ENCODE measurements at places on chromosomes 4 and X.

- no peak for DNase-seq
These were observed 150.1 kb upstream of the NUDT10 start for GRCh38 chrX:51182545-51182944.

DNA sequence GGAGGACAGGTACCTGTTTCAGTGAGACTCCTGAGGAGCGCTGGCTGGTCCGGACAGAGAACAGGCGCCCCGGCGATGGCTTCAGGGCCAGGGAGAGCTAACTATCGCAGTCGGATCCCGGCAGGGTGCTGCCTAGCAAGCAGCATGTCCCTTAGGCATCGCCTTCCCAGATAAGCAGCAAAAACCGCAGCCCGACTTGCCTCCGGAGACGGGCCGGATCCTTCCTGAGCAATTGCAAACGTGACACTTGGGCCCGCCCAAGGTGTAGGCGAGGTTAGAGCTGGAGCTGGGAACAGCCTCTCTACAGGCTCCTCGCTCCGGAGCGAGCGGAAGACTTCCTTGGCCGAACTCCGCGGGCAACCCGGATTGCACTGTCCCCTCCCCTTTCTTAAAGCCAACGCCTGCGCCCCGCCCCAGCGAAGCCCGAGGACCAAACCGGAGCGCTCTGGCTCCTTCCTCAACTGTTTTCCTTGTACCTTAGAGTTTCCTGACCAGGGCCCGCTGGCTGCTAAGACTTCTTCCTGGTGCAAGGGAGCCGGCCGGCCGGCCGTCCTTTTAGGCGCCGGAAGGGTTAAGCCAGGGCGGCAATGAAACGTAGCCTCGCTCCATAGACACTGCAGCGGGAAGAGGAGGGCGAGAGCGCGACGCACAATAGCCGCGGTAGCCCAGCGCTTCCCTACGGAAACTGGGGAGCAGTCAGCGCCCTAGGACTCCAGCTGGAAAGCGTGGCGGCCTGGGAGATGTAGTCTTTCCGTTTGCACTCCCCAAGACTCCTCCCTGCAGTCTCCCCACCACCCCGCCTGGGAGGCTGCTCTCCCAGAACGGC is at the start of gene OPHN1:
Gene OPHN1 (minus strand): TSS at position 341 of the 826 bp plus-strand sequence. CDS start 475 bp downstream, outside the sequence.
- no peak for DNase-seq

DNA sequence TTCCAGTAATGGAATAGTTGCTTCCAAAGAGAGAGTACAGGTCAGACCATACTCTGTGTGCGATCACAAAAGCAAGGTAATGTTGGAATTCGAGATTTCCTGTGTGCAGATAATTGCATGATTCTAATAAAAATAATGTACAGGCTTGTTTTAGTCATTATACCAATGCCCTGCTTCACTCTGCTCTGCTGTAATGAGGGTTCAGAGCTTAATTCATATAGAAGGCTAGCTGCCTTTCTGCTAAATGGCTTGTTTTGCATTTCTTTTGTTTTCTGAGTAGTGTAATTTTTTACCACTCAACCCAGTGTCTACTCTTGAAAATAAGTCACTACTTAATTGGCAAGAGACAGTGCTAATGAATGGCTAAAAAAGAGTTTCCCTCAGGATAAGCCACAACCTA is 236.0 kb downstream of the CAMK2D start:
- DNase-seq: no peak

- DNase-seq: no peak
These were observed 35.2 kb upstream of the CBLL2 start for GRCh38 chrX:22237479-22237878.

GRCh38 chr4:124596816-124597215 is 115.7 kb downstream of the ANKRD50 start:
- DNase-seq: no peak

DNA sequence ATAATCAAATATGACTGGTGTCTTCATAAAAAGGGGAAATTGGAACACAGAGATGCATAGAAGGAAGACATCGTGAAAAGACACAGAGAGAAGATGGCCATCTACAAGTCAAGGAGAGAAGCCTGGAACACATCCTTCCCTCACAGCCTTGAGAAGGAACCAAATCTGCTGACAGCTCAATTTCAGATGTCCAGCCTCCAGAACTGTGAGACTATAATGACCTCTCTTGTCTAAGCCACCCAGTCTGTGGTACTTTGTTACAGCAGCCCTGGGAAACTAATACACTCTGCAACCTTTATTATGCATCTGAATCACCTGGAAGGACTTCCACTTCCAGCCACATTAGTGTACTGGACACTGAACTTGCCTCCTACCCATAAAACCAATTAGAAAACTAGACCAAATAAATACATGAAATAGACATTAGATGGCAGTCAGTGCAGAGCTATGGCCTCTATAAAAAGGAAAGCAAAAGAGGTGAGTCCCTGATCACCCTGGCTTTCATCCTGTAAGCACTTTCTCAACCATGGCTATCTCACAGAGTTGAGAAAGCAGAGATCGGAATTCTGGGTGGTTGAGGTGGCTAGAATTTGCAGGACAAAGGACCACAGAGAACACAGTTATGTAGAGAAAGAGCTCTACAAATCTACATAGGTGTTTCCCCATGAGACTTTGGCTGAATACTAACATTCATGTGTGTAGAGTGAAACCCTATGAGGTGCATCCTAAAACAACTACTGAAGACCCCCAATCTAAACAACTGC is 25.7 kb downstream of the GAB3 start:
- peak; percentile 47 for DNase-seq

- no peak for DNase-seq
These were observed 149.3 kb downstream of the AMMECR1 start for GRCh38 chrX:110168585-110168984.

DNA sequence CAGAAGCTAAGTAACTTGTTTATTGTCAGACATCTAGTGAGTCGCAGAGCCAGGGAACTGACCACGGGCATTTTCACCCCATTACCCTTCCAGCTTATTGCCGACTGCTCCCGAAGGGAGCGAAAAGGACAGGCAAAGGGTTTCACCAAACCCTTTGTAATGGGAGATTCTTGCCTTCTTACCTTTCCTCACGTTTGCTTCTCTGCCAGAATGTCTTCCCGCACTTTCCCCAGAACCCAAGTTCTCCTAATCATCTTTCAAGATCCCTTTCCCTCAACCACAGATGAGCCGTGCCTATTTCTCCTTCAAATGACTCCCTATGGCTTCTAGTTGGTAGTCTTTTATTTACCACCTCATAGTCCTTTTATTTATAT is 520 bp upstream of the SRP72 start:
- DNase-seq: no peak

GRCh38 chr4:80448056-80448455 is 112.5 kb downstream of the CFAP299 start:
- no peak for DNase-seq

DNA sequence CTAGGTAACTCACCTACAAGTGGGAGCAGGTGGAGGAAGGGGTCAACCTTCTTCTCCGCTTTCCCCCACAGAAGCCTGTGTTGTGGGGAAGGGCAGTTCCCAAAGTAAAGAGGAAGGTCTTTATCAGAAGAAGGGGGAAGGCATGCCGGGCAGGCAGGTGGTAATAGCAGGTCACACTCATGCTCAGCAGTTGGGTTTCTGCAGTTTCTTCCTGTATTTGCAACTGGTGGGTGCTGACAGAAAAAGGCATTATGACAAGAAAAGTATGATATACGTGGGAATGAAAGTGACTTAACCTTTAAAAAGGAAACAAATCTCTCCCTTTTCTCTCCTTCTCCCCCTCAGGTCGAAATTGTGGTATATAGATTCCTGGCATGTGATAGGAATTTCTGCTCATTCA is 3.7 kb downstream of the MTMR1 start:
- DNase-seq: no peak

- DNase-seq: peak; percentile 71
These were observed 46.6 kb downstream of the CD40LG start for GRCh38 chrX:136694431-136695087.

GRCh38 chr4:113756005-113756410 is 5.5 kb downstream of the CAMK2D start:
- DNase-seq: no peak

DNA sequence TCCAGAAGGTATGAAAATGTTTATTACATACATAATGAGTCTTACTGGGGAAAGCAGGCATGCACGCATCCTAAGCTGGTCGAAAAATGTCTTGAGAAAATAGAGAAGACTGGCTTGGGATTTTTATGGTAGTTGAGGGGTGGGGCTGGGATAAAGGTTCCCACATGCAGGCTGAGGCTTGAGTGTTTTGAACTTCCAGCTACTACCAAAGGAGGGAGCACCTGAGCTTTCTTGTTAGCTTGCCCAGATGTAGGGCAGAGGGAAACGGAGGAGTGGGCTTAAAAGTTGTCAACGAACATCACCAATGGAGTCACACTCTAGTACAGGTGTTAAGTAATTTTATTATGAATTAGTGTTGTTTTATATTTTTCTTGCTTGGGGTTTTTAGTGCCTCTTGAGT is 39.6 kb upstream of the SRPX start:
- no peak for DNase-seq

DNA sequence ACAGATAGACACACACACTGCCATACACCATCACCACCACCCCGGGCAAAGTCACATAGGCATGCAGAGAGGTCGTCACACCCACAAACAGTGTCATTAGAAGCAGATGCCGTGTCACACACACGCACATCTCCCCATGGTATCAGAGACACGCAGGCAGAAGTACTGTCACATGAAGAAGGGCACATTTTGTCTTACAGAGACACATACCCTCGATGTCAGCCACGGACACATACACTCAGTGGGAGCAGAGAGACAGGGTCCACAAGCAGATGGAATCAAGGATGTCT is 3.3 kb downstream of the NALF2 start:
- DNase-seq: no peak

DNA sequence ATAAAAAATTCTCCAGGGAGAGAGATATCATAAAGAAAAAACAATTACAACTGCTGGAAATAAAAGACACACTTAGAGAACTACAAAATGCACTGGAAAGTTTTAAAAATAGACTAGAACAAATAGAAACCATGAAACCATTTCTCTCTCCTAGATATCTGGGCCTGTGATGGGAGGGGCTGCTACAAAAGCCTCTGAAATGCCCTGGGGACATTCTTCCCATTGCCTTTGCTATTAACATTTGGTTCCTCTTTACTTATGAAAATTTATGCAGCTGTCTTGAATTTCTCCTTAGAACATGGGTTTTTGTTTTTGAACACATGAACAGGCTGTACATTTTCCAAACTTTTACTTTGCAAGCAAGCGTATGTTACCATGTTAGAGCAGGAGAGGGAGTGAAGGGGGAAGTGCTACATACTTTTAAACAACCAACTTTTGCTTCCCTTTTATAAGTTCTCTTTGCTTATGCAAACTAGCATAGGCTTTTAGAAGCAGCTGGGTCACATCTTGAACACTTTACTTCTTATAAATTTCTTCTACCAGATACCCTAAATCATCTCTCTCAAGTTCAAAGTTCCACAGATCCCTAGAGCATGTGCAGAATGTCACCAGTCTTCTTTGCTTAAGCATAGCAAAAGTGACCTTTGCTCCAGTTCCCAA is 47.9 kb upstream of the PACRGL start:
- DNase-seq: no peak

- no peak for DNase-seq
These were observed 830.5 kb downstream of the PDHA2 start for GRCh38 chr4:96670381-96670780.

GRCh38 chrX:119391279-119391678 is 7.9 kb upstream of the SLC25A43 start:
- DNase-seq: peak; percentile 10

GRCh38 chr4:69116645-69117321 is 20.5 kb downstream of the UGT2B7 start:
- no peak for DNase-seq

GRCh38 chrX:96835660-96836289 is 47.9 kb upstream of the RPA4 start:
- DNase-seq: no peak

GRCh38 chr4:152972821-152973628 is 36.9 kb downstream of the FHDC1 start:
- DNase-seq: no peak

DNA sequence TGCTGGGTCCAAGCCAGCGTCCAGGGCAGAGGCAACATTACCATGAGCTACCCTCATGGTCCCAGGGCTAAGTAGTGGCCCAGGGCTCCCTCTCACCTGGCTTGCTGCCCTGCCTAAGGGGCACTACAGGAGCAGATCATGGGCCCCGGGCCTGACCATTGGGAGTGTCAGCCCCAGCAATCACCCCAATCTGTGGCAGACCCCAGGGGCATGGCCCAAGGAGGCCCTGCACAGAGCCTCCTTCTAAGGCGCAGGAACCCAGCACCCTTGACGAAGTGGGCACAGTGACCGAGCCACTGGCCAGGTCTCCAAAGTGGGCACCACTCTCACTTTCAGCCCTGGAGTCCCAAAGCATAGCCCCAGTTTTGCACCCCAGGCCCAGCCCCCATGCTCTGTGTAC is 667.1 kb downstream of the SH3BGRL start:
- no peak for DNase-seq

DNA sequence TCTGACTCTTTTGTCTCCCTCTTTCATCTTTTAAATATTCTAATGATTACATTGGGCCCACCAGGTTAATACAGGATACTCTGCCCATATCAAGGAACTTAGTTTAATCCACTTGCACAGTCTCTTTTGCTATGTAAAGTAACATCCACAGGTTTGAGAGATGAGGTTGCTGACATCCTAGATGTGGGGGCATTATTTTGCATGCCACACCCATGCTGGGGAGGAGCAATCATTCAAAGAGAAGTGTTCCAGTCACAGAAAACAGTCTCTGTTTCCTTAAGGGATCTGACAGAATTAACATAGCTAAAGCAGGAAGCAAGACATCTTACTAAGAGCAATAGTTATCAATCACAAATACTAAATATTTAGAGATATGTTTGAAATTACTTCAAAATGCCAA is 11.5 kb upstream of the TRAM1L1 start:
- DNase-seq: no peak

DNA sequence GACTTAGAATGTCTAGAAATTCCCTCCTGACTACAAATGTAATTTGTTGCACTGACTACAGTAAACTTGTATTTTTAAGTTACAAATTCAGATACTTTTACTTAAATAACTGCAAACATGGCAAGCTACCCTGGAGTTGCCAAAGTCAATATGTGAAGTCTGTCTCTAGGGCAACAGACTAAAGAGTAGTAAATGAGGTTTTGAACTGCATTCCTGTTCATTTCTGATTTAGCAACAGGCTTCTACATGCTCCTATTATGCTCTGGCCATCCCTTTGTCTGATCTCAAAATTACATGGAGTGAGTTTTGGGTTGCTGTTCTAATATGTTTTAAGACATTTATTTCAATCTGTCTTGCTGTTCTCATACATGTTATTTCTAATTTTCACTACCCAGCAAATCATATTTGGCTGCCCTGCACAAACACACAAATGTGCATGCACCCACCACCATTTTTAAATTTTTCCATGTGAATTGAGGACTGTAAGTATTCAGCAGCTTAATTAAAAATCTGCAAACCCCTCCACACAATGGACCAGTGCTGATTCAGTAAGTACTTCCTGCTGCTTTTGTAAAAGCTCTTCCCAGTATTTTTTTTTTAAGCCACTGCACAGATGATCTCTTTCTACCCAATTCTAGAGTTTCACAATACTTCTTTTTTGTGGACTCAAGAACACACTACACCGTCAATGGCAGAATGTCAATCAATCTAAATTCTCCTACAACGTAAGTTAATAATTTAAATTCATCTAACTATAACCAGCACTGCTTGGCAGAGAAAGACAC is 26.7 kb downstream of the SH3RF1 start:
- DNase-seq: no peak

Measured in CD4-positive, alpha-beta T cell treated with Interleukin-10 for 1 hour (primary cell).